ENCODE measurements at places on chromosomes 3 and 15. TPM values are rescaled to one million over a fixed set of nuclear protein-coding genes. Genes with fewer than 3 reads are reported as not detected.

Gene TRH
- 1.1 TPM for total RNA-seq

Gene GABRR3
- not detected for total RNA-seq

- no peak for DNase-seq
Measured at GRCh38 chr15:80418892-80419537, 14.8 kb downstream of the ARNT2 start.

DNA sequence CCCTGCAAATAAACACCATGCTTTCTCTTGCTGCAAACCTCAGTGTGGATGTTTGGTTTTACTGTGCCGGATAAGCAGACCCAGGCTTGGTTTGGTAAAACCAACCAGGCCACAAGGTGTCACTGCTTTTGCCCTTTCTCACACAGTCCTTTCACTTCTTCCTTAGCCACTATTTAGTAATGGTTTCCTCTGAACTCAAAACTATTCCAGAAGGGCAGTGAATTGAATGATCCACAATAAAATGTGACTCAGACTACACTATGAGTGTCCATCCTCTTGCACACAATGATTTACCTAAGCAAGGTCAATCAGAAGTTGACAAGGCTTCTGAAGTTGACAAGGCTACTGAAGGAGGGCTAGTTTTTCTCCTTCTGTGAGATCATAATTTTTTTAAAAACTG, 552.4 kb upstream of the CCDC54 start:
- no peak for DNase-seq

DNA sequence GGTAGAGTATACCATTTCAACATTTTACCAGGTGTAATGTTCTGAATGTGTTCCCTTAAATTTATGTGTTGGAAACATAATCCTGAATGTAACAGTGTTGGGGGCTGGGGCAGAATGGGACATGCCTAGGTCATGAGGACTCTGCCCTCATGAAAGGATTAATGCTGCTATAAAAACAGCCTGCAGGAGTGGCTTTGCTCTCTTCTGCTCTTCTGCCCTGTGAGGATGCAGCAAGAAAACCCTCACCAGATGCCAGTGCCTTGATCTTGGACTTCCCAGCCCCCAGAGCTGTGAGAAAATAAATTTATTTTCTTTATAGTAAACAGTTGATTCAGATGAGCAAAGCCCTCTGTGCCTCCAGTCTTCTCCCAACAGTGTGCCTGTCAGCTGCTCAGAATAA, 326.0 kb upstream of the ONECUT1 start:
- DNase-seq, result no peak

DNA sequence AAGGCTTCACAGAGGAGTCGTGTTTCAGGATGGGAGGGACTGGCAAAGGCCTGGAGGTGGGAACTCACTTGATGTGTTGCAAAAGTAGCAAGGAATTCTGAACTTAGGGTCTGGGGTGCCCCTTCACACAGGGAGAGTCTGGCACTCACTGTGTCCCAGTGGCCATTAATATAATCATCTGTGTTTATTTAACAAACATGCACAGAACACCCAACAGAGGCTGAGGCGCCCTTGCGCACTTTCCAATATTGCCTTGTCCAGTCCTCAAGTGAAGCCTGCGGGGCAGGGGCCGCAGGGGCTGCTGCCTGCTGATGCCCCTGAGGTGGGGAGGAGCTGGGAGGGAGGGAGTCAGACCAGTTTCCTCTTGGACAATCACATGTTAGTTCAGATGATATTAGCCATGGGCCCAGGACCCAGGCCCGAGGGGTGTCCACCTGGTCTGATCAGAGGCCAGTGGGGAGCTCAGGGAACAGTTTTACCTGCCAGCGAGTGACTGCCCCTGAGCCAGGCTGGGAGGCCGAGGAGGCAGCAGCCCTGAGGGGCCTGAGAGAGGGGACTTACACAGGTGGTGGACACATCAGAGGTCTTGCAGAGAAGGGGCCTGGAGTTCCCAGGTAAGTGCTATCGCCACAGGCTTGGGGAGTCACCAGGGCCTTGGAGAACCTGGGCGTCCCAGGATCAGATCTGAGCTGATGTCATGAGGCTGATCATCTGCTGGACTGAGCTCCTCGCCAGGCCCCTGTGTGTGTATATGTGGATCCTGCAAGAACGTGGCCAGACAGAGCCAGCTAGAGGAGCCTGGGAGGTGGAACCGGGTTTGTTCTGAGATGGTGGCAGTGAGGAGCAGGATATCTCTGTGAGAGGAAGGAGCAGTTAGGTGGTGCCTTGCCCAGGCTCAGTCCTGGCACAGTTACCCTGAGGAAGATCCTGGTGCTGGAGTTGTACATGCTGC, 13.8 kb upstream of the TXNRD3 start:
- DNase-seq, result no peak

All from occipital lobe (tissue), 3 donors.